GM12864 (cell line): ENCODE measurements at places on chromosomes 3 and 15.

GRCh38 chr15:85831415-85832113 lies 36.8 kb upstream of the KLHL25 start:
- DNase-seq = no peak

GRCh38 chr15:44381236-44381635 lies 46.2 kb upstream of the CTDSPL2 start:
- no peak for DNase-seq

GRCh38 chr15:41966920-41967465 lies 5.4 kb downstream of the EHD4 start:
- no peak for DNase-seq

DNA sequence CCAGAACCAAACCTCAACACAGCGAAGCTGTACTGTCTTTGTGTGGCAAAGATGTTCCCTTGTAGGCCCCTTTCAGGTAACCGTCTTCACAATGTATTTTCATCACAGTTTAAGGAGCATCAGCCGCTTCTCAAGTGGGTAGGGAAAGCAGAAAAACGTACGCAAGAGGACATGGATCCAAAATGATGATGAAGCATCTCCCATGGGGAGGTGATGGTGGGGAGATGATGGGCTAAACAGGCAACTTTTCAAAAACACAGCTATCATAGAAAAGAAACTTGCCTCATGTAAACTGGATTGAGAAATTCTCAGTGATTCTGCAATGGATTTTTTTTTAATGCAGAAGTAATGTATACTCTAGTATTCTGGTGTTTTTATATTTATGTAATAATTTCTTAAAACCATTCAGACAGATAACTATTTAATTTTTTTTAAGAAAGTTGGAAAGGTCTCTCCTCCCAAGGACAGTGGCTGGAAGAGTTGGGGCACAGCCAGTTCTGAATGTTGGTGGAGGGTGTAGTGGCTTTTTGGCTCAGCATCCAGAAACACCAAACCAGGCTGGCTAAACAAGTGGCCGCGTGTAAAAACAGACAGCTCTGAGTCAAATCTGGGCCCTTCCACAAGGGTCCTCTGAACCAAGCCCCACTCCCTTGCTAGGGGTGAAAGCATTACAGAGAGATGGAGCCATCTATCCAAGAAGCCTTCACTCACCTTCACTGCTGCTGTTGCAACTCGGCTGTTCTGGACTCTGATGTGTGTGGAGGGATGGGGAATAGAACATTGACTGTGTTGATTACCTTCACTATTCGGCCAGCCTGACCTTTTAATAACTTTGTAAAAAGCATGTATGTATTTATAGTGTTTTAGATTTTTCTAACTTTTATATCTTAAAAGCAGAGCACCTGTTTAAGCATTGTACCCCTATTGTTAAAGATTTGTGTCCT lies 60.0 kb downstream of the AAGAB start:
- DNase-seq = no peak

DNA sequence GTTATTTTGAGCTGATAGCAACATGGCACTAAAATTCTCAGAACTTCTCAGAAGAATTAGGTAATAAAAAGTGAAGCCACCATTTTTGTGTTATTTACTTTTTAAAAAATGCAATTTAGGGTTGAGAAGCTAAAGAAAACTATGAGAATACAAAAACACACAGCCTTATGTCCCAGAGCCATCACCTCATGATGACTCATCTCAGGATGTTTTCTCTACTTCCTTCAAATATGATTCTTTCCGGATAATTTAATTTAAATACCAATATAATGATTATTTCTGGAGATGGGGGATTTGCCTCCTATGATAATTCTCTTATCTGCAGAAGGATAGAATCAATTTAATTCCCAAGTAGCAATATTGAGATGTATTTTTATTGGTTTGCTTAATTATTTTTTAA lies 105.6 kb upstream of the BFSP2 start:
- DNase-seq = no peak

- DNase-seq = no peak
These were observed 52.4 kb downstream of the KLHL25 start for GRCh38 chr15:85742186-85742821.

GRCh38 chr15:91067036-91067435 lies 33.0 kb upstream of the SV2B start:
- no peak for DNase-seq

DNA sequence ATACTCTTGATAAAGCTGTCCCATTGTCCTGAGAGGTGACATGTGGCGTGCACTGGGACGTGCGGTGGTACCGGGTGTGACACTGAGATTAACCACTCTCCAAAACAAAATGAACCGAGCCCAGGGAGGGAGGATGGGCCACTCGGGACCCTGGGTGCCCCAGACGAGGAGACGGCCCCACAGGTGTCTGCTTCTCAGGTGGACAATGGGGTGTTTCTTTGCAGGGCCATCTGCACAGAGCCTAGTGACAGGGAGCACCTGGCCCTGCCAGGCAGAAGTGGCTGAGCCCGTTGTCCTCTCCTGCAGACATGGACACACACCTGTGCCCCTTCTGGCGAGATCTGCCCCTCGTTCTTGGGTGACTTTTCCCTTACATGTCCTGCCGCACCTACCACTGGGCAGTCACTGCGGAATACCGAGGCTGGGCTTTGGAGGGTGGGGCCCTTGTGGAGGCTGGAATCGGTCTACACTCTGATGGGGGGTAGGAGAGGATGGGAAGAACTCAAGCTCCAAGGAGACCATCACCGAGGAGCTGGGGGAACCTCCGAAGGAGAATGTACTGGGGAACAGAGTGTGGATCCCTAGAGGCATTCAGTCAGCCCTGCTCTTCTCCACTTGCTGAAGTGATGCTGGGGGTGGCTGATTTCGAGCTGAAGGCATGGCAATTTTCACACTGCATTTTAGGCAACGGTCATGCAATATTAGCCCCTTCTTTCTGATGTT lies 153.5 kb downstream of the ATP10A start:
- DNase-seq = no peak
